Activated CD8-positive, alpha-beta memory T cell treated with anti-CD3 and anti-CD28 coated beads for 24 hours (primary cell): ENCODE measurements at places on chromosomes 6 and 20.

GRCh38 chr6:85354761-85355618 is 94.9 kb upstream of the NT5E start:
- DNase-seq: peak; percentile 88

GRCh38 chr20:57451795-57452661 is 60.8 kb downstream of the RBM38 start:
- DNase-seq: peak; percentile 62

- DNase-seq: no peak
Observed at GRCh38 chr6:72740135-72740534, 118.3 kb downstream of the KCNQ5 start.

GRCh38 chr20:19616081-19616480 is 142.0 kb upstream of the RIN2 start:
- no peak for DNase-seq

DNA sequence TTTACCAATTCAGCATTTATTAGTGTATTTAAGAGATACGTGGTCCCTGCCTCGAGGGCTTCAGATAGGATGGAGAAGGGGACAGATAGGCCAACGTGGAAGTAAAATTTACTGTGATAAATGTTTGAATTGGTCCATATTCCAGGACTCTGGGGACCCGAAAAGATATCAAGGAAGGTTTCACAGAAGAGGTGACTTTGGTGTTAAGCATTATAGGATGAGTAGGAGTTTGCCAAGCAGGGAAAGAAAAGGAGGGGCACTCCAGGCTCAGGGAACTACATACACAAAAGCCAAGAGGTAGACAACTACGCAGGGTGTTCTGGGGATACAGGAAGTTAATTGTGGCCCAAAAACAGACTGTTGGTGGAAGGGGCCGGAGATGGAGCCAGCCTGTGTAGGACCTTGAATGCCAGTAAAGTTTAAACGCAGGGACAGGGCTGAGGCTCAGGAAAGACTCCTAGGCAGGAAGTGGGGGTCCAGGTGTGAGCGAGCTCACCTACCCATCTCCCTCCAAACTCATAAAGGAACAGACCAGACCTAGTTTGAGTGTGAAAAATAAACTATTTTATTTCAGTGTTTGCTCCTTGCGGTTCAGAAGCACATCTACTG is 37.0 kb downstream of the TGM2 start:
- DNase-seq: no peak

- no peak for DNase-seq
Observed at GRCh38 chr6:39062014-39062740, 13.6 kb downstream of the GLP1R start.

GRCh38 chr6:16049168-16049567 is 79.7 kb upstream of the MYLIP start:
- no peak for DNase-seq

- no peak for DNase-seq
Observed at GRCh38 chr20:38052870-38053269, 19.3 kb downstream of the RPRD1B start.

- no peak for DNase-seq
Observed at GRCh38 chr6:111161650-111162049, 74.3 kb downstream of the SLC16A10 start.

DNA sequence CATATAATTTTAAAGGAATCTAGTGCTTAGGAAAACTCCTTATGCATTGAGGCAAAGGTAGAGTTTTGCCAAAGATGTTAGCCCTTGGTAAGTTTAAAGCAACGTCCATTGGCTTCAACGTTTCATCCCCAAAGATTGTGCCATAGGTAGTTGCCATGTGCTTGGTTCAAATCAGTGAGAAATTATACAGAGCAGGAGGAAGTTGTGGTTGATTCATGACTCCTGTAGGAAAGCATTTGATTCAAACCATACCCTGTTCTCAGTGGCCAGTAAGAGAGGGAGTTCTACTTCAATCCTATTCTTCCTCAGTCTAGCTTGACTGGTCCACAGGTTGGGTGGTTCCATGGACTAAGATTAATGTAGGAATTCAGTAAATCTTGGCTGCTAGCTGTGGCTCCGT is 535.6 kb downstream of the QKI start:
- no peak for DNase-seq

DNA sequence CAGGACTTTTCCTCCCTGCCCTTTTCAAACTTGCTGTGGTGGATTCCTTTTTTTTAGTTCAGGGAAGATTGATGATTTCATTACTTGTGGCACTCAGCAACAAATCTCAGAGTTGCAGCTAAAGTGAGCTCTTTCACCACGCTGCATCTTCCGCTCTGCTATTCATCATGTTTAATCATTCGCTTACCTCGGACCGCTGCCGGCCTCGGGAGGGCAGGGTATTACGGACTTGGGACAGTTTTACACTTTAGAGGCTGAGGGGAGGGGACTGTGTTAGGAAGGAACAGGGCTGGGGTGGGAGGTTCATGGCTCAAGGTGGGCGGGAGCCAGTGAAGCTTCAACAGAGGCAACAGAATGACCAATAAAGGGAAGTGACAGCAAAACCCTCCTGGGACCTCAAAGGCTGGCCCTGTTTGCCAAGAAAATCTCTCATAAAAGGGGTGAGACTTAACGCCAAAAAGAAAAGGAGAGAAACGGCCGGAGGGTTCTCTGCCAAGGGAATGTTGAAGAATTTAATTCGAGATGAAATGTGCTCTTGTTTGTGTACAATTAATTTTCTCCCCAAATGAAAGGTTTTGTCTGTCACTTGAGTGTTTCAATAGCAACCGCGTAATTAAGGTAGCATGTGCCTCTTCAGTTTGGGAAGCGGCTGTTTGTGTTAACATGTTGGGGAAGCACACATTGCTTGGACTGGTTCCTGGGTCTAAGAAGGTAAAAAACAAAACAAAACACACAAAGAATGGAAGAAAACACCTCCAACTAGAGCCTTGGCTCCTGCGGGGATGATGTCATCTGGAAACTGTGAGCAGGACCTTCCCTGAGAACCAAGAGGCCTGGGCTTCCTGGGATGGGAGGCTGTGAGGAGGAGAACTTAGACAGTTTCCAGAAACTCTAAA is 72.5 kb upstream of the SULF2 start:
- DNase-seq: no peak

DNA sequence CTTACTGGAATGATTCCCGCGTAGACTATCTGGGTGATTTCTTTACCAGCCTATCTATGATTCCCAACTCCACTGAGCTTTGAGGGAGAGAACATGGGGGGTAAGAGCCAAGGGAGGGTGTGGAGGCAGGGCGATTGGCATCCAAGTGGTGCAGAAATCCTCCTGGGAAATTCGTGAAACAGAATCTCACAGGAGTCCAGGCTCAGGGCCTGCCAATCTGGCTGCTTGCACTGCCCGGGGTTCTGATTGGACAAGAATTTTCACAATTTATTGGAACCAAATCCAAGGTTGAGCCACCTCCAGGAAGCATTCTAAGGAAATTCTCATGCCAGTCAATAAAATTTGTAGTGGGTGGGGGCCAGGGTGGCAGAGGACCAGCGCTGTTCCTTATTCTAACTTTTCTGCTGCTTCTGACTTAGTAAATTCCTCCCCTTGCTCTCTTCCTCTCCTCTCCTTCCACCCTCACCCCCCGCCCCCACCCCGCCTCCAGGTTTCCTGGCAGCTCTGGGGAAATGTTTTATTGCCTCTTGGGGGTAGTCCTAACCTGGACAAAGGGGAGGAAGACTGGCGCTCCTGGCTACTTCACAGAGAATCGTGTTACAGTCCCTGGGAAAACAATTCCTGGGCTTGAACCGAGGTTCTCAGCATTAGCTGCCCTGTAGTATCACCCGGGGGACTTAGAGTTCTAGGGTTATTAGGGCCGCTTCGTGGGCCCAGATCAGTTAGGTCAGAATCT is 3.1 kb downstream of the BMP6 start:
- DNase-seq: no peak

DNA sequence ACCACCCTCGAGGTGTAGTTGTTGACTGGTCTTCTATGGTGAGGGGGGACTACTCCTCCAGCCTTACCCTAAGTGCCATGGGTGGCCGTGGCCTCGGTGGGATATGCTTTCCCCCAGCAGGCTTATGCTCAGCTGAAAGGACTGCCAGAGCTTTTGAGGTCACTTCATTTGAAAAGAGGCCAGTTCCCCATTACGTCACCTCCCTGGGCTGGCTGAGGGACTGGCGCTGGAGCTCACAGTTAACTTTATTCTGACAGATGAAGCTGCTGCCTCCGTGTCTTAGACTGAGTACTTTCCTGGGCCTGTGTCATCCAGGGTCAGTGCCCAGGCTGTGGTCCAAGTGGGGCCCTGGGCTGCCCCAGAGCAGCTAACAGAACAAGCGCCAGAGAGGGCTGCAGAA is 42.8 kb upstream of the PCMTD2 start:
- no peak for DNase-seq

- no peak for DNase-seq
Observed at GRCh38 chr6:25442898-25443297, 163.7 kb downstream of the CARMIL1 start.

- no peak for DNase-seq
Observed at GRCh38 chr20:34282041-34282440, 21.1 kb downstream of the AHCY start.
